Stimulated activated CD4-positive, alpha-beta T cell treated with anti-CD3 and anti-CD28 coated beads, Interleukin-1b, Interleukin-23, amount 100 ng/mL, for 24 hours (primary cell): ENCODE measurements at places on chromosomes 7 and 10.

- DNase-seq, result no peak
Measured at GRCh38 chr10:127017541-127018297, 112.5 kb downstream of the DOCK1 start.

- no peak for DNase-seq
Measured at GRCh38 chr7:44766416-44766801, 17.8 kb downstream of the ZMIZ2 start.

DNA sequence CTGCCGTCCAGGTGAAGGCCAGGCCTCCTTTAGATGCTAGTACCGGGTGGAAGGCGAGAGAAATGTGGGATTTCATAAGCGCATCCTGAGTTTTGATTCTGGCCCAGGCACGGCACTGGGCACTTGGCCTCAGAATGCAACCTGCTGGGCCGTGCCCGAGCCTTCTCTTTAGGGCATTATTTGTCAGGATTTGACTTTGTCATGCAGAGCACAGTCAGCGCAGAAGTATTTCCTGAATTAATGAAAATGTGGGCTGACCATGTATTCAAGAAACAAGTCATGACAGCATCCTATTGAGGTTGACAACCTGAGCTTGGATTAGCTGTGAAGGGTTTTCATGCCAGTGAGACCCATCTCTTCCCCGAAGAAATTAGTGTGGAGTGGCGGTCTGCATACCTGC, 34.4 kb downstream of the RCC1L start:
- DNase-seq, result no peak

- no peak for DNase-seq
Measured at GRCh38 chr7:29204491-29205272, 10.1 kb downstream of the CHN2 start.

DNA sequence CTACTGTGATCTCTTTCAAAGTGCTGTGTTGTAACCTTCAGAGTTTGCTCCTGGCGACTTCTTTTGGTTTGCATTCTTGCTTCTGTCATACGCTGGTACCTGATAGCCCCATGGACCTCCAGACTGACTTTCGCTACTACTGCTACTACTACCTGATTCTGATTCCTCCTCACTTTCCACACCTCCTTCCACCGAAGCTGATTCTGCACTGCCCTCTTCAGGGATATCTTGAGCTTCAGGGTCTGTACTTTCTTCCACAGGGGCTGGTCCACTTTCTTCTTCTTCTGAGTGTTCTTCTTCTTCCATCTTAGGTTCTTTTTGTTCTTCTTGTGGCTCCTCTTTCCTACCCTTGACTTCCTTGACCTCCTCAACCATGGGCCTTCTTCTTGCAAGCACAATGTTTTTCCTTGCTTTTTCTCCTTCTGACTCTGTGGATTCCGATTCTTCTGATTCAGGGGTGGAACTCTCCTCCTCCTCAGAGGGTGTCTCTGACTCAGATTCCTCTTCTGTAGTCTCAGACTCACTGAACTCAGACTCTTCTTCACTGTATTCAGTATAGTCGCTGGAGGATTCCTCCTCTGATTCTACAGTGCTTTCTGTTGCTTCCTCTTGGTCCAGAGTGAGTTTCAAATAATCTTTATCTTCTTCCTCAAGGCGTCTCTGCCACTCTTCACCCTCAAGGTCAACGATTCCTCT, 992.2 kb downstream of the PCDH15 start:
- no peak for DNase-seq

DNA sequence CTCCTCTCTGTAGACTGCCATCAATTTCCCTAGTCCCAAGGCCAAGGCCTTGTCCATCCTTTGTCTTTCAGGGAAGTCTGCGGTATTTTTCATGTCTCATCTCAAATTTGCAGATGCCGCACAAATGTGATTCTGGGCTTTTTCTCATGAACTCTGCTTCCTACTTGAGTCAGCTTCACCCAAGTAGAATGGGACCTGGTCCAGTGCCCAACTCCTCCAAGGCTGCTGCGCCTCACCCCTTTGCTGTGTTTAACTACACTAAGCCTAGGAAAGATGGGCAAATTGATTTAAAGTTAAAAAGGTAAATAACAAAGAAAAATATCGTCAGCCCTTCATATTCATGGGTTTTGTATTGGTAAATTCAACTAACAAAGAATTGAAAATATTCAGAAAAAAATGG, 1092.6 kb upstream of the AUTS2 start:
- DNase-seq, result no peak
